ENCODE measurements at places on chromosomes 4 and X. TPM values are rescaled to one million over a fixed set of nuclear protein-coding genes. Genes with fewer than 3 reads are reported as not detected.

- peak; percentile 15 for ATAC-seq
Observed at GRCh38 chrX:48956728-48957414, 536 bp downstream of the OTUD5 start.

GRCh38 chr4:70927502-70928137, 25.5 kb downstream of the MOB1B start:
- peak; percentile 72 for ATAC-seq

- no peak for ATAC-seq
Observed at GRCh38 chr4:24141836-24142235, 252.0 kb upstream of the PPARGC1A start.

DNA sequence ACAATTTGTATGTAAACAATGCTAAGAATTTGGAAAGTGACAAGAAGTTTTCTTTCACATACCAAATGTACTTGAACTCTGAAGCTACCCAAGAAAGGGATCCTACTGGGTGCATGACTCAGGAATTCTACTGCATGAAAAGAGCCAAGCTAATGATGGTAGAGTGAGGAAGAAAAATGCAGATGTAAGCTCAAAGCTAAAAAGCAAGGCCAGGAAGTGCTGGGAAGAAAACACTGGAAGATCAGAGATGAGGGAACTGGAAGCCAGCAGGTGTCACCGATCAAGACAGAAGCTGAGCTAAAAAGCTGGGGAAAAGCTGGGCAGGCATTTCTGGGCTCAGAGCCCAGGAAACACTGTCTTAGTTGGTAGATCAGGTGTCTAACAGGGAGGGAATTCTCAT, 449.1 kb downstream of the NKX6-1 start:
- no peak for ATAC-seq

GRCh38 chr4:114272226-114272625, 292.8 kb upstream of the ARSJ start:
- ATAC-seq = peak; percentile 75

DNA sequence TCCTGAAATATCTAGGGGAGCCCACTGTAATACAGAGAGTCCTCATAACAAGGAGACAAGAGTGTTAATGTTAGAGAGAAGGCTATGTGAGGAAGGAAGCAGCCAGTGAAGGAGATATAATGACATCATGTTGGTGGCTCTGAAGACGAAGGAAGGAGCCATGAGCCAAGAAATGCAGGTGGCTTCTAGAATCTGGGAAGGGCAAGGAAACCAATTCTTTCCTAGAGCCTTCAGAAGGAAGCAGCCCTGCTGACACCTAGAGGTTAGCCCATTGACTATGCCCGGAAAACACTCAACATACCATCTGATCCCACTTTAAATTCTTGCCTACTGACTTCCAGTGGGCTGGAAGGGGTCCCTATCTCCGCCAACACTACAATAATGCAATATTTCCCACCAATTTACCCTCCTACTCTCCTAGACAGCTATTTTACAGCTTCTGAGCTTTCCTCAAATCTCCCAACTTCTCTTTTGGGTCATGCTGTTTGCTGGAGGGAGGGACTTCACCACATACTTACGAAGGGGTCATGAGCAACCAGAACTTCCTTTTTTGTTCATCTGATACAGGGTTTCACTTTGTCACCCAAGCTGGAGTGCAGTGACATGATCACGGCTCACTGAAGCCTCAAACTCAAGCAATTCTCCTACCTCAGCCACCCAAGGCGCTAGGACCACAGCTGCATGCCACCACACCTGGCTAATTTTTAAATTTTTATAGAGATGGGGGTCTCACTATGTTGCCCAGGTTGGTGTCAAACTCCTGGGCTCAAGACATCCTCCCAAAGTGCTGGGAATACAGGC, 25.2 kb upstream of the G3BP2 start:
- ATAC-seq = peak; percentile 89

- ATAC-seq = no peak
Observed at GRCh38 chrX:133633162-133633561, 217.9 kb upstream of the GPC4 start.

- ATAC-seq = peak; percentile 21
Observed at GRCh38 chr4:13201241-13201640, 282.9 kb downstream of the RAB28 start.

- no peak for ATAC-seq
Observed at GRCh38 chr4:162485486-162485885, 321.7 kb upstream of the FSTL5 start.

DNA sequence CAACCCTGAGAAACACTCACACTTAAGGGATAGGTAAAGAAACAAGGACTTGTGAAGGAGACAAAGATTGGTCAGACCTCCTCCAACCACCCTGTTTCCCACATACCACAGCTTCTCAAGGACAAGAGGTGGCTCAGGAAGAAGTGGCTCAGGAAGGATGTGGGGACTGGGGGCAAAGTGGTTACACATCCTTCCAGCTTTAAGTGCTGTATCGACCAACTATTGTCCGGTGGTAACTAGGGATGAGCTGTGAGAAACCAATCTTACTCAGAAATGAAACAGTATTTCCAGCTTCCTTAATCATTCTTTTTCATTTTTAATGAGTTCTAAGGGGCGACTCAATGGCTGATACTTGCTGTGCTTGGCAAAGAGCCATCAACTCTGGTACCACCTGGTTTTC, 8.5 kb upstream of the LHFPL1 start:
- peak; percentile 50 for ATAC-seq

DNA sequence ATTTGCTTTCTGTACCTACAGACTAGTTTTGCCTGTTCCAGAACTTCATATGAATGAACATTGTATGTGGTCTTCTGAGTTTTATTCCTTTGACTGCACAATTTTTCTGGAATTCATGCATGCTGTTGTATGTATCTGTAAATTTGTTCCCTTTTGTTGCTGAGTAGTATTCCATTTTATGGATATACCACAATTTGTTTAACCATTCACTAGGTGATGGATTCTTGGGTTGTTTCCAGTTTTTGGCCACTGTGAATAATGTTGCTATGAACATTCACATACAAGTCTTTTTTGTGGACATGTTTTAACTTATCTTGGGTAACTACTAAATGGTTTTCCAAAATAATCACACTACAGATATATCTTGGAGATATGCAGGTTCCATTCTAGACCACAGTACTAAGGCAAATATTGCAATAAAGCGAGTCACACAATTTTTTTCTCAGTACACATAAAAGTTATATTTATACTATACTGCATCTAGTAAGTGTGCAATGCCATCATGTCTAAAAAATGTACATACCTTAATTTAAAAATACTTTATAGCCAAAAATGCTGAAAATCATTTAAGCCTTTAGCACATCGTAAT, 58.7 kb downstream of the TSPAN5 start:
- ATAC-seq = no peak

DNA sequence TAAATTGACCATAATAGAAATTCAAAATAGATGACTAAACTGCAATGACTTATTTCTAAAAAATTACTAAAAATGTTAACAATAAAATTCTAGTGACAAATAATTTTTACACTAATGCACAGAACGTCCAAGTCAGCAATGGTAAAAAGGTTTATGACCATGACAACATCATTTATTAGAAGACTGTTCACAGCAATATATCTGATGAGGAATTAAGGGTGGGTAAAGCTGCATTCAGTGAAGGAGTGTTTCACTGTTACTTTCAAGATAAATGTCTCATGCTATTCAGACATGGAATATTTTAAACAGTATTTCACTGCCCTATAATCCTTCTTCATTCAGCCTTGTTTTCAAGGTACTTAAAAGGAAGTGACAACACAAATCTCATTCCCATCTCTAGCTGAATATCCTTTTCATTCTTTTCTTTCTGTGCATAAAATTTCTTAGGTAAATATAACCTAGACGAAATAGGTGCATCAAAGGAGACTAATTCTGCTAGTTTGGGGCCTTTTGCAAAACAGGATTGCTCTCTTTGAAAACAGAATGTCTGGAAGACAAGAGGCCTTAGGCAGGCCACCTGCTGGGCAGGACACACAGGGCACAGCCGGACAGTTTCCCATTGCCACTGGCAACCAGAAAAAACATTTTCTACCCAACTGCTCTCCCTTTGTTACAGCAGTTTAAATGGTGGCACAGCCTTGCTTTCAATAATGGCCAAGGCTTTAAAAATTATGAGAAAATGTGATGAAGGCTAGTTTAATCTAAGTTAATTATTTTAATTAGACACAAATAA, 600.3 kb downstream of the SPRY1 start:
- ATAC-seq = no peak

- no peak for ATAC-seq
Observed at GRCh38 chrX:40074080-40074958, 23.4 kb downstream of the BCOR start.

DNA sequence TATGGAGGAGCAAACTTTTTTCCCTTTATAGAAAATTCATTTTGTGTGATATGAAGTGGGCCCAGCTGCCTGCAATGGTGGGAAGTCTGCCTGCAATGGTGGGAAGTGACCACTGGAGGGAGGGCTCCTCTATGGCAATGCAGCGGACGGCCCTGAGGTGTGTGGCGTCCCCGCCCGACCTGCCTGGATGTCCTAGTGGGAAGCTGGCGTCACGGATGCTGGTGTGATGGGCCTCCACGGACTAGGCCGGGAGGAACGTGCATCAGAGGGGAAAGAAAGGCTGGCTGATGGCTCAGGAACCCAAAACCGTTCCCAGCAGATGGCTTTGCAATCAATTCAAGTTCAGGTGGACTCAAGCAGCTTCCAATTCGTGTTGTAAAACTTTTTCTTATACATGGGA, 177.9 kb downstream of the AFAP1 start:
- peak; percentile 43 for ATAC-seq

Gene BCORL1
- 8.4 TPM for total RNA-seq

Gene OPHN1
- total RNA-seq = 0.22 TPM

Gene TEX13C
- total RNA-seq = not detected

Gene ARAF
- total RNA-seq = 74.8 TPM

Gene ARSJ
- total RNA-seq = not detected

Gene FAM149A
- 0.28 TPM for total RNA-seq

All from activated T-helper 17 cell treated with anti-CD3 and anti-CD28 coated beads, Interleukin-2, amount 50 U/mL, for 72 hours (primary cell).